ENCODE measurements at places on chromosomes 6 and 20. TPM values are rescaled to one million over a fixed set of nuclear protein-coding genes. Genes with fewer than 3 reads are reported as not detected.

DNA sequence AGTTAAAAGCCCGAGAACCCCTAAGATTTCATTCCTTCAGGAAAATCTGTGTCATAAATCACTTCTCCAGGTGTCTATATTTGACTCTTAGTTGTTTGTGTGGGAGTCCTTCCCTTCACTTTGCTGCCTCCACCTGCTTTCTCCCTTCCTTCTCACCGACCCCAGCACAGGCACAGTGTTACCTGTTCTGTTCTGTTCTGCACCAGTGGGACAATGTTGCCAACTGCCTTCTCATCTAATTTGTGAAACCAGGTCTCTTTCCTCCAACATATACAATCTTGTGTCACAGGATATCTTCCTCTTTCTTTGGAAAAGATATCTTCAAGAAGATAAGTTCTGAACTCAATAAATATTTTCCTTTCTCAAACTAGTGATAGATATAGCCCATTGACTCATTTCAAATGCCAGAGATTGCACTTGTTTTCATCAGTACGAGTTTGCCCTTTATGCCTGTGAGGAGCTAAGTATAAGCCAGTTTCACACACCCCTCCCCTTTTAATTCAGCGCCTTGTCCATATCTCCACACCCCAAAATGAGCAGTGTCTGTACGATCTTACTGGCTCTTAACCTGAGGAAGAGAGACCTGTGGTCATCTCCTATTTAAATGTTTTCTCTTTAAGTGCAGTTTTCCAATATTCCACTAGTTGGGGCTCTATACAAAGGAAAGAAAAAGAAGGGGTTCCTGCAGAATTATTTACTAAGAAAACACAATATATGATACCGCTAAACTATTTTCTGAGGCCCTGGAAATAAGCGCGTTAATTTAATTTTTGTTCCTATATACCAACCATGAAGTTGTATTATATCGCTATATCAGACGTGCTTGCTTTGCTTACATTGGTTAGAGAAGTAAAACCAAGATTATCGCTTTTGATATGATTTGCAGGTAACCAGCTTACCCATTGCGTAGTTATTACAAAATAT lies 81.6 kb upstream of the PREP start:
- DNase-seq = peak; percentile 87

DNA sequence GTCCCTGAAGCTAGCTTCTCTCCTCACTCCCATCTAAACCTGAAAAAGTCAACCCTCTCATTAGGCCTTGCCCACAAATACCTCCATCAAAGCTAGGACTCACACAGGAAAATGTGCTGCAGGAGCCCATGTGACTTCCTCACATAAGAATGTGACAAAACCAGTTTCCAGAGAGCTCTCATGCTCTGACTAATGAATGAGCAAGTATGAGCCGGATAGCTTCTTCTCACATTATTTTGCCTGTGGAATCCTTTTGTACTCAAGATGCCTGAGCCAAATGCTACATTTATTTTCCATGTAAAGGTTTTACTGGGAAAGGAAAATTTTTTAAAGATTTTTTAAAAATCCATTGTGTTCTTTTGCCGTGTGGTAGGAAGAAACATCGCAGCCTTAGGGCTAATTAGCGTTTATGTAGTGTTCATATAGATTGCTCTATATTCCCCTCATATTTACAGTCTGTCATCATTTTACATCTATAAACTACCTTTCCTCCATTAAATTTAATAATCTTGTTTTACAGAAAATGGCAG lies 68.6 kb upstream of the CCN6 start:
- DNase-seq = no peak

- DNase-seq = peak; percentile 89
Measured at GRCh38 chr6:147825848-147826247, 317.4 kb downstream of the SAMD5 start.

DNA sequence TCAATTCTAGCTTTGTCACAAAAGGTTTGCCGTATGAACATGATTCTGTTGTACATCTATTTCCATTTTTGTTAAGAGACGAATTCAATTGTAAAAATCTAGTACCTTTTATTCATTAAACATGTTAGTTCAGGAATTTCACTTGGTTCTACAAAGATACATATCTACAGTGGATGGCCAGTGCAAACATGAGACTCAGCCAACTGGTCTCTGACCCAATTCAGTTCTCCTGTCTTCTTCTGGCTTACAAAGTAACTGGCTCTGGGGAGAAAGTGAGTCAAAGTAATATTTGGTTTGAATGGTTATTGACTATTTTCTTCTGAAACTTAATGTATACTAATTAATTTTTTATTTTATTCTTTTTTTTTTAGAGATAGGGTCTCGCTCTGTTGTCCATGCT lies 70.0 kb downstream of the ESR1 start:
- DNase-seq = no peak

- DNase-seq = no peak
Measured at GRCh38 chr6:149035766-149036165, 281.7 kb upstream of the TAB2 start.

DNA sequence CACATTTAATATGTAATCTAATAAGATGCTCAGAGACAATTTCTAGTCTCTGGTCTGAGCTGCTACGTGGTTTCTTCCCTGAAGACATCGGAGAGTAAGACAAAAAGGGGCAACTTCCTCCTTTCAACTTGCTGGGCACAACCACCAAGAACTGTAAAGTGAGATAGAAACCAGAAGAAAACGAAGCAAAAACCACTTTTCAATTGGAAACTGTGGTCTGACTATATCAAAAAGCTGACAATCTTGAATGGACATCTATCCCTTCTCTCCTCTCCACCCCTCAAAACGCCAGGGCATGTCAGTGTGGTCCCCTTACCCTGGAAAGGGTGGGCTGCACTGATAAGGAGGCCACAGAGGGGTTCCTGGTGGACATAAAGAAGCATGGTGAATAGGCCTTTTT lies 269.1 kb downstream of the CD83 start:
- DNase-seq = no peak

DNA sequence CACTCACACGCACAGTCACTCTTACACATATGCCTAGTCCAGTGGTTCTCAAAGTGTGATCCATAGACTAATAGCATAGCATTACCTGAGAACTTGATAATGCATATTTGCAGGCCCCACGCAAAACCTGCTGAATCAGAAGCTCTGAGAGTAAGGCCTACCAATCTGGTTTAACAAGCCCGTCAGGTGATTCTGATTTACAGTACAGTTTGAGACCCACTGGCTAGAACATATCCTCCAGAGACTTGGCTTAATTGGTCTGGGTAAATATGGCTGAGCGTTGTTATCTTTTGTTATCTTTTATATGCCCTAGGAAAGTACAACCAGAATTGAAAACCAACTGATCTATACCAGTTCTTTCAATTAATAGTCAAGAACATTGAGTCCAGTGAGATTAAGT lies 9.6 kb downstream of the TSPYL4 start:
- DNase-seq = no peak

DNA sequence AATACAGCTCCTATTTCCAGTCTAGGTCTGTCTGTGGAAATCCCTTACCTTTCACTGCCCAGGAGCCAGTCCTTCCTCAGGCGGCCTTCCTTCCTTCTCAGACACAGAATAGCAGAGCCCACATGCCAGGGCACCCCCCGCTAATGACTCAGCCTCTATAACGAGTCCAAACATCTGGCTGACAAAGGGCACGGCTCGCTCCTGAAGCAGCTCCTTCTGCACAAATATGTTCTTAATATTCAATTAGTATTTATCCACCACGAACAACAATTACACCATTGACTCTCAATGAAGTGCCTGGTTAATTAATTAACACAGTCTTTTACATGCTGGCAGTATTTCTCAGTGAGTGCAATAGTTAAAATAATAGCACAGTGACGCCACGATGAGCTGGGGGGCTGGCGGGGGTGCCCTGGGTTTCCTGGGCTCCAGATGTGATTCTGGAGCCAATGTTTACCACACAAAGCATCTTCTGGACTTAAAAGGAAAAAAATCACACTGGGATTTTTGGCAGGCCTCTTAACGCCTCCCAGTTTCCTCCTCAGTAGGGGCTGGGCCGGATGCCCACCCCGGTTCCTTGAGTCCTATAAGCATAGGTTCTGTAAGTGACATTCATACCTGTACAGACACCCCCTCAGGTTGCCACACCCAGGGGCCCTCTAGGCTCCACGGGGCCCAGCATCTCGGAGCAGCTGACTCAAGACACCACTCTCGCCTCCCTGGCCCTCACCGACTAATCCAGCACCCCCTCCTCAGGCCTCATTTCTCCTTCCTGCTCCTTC lies 158.6 kb upstream of the MLN start:
- peak; percentile 49 for DNase-seq

GRCh38 chr20:8118760-8119159 lies 13.3 kb upstream of the PLCB1 start:
- DNase-seq = no peak

GRCh38 chr6:20447581-20448132 lies 46.0 kb downstream of the E2F3 start:
- DNase-seq = no peak

GRCh38 chr6:30614044-30614842 lies 2.8 kb downstream of the PPP1R10 start:
- DNase-seq = peak; percentile 35

DNA sequence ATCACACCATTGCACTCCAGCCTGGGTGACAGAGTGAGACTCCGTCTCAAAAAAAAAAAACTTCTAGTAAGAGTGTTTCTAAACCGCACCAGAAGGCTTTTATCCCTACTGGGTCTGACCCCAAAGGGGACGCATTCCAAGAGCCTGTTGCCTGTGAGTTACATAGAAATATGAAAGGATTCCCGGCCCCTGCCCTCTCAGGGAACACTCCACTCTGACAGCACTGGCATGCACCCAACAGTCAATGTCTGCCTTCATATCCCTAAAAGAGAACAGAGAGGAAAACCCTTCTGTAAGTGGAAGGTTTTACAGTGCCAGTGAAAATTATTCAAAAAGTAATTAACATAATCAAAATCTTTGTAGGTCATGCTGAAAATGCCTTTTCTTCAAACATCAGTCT lies 117.1 kb upstream of the PTPRT start:
- no peak for DNase-seq

DNA sequence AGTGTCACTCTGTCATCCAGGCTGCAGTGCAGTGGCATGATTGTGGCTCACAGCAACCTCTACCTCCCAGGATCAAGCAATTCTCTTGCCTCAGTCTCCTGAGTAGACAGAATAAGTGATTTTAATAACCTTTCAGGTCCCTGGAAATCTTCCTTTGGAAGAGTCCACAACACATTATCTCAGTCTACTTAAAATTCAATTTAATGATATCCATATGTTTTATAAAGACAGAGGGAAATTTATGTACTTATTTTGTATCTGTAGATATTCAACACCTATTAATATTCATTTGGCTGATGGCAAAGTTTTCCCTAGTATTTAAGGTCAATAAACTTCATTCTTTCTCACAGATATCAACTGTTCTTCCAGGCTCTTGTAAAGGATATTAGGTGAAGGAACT lies 881.4 kb upstream of the GJE1 start:
- no peak for DNase-seq

- no peak for DNase-seq
Measured at GRCh38 chr6:154590756-154591155, 80.3 kb upstream of the CNKSR3 start.

DNA sequence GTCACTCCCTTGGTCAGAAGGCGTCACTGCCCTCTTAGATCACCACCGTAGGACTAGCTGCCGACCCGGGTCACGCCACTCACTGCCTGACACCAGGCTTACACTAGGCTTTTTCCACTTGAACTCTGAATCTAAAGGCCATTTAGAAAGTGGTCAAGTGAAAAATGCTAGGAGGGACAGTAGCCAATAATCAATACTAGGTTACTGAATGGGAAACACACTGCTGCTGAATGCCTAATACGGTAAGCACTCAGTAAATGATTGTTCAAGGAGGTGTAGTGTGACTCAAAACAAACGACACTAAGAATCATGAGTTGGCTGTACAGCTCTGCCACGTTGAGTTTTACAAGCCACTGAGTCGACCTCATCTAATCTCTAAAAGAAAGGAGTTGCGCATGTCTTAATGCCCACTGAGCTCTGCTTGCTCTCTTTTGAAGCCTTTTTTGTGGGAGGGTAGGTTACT lies 760 bp upstream of the IBTK start:
- peak; percentile 10 for DNase-seq

DNA sequence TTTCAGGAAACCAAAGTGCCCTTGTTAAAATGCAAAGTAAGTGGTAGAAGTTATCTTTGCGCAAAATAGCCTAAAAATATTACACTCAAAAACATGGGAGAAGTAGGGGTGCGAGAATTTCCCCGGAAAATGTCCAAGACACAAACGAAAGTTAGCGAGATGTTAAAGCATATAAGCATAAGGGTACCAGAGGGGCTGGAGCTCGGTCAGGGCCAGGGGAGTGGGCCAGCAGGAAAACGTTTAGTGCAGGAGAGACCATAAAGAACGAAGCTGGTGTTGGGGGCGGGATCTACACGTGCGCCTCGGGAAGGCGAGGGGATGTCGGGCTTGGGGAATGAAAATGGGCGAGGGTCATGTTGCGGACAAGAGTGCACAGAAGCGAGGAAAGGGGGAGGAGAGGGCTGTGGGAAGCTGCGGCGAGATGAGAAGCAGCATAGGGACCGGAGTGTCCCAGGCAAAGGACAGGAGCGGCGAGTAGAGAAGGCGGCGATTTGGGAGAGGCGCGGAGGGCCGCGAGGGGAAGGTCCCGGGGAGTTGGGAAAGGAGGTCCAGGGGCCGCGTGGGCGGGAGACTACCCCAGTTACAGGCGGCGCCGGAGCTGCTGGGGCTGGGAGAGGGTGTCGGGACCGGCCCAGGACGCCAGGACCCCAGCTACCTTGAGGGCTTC lies 600 bp downstream of the XPO5 start:
- DNase-seq = no peak

- DNase-seq = peak; percentile 32
Measured at GRCh38 chr20:38343311-38344106, 2.8 kb upstream of the LBP start.

- no peak for DNase-seq
Measured at GRCh38 chr6:116359131-116359530, 11.6 kb upstream of the DSE start.

DNA sequence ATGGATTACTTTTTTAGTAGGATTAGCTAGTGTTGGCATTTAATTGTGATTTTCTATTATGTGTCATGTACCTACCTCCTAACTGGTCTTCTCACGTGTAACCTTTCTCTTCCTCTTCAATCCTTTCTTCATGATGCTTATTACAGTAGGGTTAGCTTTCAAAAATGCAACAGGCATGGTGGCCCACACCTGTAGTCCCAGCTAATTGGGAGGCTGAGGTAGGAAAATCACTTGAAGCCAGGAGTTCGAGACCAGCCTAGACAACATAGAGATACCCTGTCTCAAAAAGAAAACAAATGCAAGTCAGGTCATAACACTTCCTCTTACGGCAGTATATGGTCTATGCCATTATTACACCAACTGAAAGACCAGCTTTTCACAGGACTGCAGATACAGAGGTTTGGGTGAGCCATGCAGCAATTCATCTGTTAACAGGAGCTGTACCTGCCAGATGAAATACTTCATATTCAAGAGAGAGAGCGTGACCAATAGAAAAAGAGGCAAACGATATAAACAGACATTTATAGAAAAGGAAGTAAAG lies 195.0 kb downstream of the TMEM242 start:
- DNase-seq = no peak

Gene SCGN
- 383 TPM for polyA plus RNA-seq

Gene C6orf15
- not detected for polyA plus RNA-seq

Gene MUC21
- polyA plus RNA-seq = not detected

Gene STX11
- polyA plus RNA-seq = 0.44 TPM

Gene MCHR2
- 0.53 TPM for polyA plus RNA-seq

Gene MOXD1
- 3.3 TPM for polyA plus RNA-seq

Gene FOXS1
- 2.9 TPM for polyA plus RNA-seq

Gene ADGB
- polyA plus RNA-seq = not detected

Gene ETV7
- polyA plus RNA-seq = 1.2 TPM

Gene CD24
- 1,099 TPM for polyA plus RNA-seq

Data from brain (organoid and tissue), 16 donors.